ENCODE measurements at places on chromosomes 3 and 15.

DNA sequence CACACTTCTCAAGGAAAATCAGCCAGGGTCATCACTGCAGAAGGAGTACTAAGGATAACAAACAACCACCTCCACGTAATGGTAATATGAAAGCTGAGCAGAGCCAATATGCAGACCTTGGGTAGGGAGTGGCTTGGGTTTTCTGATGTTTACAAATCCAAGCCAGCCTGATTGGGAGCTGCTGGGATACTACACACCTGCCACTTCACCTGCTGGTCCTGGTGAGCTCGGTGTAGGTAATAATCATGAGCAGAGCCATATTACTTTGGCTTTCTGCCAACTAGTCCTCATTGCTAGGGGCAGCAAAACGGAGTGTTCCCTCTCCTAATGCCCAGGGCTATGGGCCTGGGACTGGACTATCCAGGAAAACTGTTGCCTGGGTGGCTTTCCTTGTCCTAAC is 433.5 kb upstream of the PPP2R3A start:
- DNase-seq, result no peak

DNA sequence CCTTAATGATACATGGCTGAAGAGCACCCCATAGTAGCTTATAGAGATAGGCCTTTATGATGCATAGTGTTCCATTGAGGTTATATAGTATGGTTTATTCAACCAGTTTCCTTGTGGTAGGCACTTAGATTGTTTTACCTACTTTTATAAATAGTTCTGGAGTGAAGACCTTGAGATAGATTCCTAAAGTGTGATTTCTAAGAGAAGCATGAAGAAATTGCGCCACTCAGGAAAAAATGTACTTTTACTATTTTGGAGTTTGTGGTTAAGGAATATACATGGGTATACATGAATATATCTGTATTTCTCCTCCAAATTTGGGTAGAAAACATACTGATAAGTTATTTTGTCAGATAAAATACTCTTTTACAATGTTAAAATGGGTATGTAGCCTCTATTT is 70.5 kb downstream of the CHD2 start:
- peak; percentile 18 for DNase-seq

DNA sequence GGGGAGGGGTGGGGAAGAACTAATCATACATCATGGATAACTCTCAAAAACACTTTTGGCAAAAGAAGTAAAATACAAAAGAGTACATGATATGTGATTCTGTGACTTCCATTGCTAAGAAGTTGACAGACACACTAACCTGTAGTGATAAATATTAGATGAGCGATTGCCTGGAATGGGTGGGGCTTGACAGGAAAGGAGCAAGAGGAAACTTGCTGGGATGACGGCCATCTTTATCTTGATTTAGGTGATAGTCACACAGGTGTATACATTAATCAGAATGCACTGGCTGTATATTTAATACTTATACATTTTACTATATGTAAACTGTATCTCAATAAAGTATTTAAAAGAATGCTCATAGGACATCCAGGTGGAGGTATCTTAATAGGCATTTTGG is 13.1 kb downstream of the PARL start:
- no peak for DNase-seq

DNA sequence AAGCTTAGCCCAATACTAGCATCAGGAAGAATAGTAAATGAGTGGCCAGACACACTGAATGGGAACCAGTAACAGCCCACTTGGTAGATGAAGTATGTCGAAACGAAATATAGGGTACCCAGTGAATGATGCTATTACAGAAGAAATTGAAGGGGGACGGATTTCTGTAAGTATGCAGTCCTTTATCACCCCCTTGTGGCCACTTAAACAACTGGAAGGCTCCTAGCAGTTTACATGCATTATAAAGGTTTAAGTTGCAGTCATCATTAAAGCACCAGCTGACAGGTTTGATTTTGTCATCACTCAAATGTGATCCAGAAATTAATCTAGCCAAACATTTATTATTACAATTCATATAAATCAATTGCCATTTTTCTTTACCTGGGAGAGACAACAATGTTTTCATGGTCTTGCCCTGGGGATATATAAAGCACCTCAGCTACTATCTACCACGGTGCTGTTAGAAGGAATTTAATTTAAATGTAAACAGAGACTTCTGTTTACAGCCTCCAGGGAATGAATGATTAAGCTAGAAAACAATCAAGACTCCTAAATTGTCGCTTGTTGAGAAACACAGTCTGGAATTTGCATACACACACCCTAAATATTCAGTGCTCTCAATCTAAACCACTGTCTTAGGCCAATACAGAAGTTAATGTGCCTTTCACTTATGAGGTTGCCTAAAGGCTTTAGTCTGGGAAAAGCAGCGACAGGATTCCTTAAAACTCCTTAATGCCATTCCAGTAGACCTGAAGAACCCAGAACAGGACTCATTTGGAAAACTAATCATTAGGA is 7.8 kb downstream of the EIF1B start:
- peak; percentile 82 for DNase-seq

DNA sequence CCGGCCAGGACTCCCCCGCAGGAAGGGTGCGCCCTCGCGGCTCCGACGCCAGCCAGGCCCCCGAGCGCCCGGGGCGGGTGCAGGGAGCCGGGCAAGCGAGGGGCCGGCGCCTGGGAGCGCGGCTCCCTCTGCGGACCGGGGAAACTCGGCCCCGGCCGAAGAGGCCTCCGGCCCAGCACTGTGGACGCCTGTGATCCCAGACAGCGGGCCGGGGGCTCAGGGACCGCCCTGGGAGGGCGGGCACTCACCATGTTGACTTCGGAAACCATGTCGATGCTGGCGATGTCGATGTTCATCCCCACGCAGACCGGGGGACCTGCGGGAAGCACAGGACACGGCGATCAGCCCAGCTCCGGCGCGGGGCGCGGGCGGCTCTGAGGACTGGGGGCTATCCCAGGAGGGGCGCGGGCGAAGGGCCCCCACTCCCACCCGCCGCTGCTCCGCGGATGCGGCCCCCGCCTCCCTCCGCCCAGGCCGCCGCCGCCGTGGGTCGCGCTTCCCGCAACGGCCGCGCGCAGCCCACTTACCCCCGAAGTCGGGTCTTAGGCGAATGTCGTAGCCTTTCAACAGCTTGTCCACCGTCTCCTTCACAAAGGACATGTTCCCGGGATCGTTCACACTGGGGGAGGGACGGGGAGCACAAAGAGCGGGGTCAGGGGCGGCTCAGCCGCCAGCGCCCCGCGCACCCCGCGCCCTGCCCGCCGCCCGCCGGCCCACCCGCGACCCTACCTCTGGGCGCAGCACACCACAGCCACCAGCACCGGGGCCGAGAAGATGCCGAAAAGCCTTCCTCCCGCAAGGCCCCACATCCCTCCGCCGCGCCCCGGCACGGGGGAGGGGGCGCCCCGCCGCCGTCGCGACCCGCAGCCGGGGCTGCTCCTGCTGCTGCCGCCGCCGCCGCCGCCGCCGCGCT is at the start of gene GABRB3:
Gene GABRB3 (minus strand): TSS at position 913 of the 913 bp plus-strand sequence.
- DNase-seq, result no peak

- DNase-seq, result peak; percentile 38
Observed at GRCh38 chr3:141400073-141400971, 32.0 kb downstream of the ZBTB38 start.

DNA sequence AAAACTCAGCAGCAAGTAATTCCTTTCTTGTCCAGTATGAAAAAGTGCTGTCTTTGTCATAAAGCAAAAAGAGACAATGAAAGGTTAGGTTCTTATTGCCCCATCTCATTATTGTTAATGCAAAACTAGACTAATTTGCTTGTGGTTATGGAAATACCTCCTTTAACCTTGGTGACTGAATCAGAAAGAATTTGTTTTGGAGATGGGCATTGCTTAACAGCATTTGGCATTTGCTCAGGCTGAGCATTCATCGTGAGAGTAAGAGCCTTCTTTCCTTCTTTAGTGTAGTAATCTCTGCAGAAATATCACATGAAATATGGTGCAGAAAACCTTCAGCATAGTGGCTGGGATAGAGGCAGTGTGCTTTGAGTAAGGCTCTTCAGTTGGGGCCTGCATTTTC is 103.1 kb downstream of the CNTN6 start:
- peak; percentile 91 for DNase-seq

- peak; percentile 46 for DNase-seq
Observed at GRCh38 chr15:38545179-38545578, 19.4 kb downstream of the RASGRP1 start.

DNA sequence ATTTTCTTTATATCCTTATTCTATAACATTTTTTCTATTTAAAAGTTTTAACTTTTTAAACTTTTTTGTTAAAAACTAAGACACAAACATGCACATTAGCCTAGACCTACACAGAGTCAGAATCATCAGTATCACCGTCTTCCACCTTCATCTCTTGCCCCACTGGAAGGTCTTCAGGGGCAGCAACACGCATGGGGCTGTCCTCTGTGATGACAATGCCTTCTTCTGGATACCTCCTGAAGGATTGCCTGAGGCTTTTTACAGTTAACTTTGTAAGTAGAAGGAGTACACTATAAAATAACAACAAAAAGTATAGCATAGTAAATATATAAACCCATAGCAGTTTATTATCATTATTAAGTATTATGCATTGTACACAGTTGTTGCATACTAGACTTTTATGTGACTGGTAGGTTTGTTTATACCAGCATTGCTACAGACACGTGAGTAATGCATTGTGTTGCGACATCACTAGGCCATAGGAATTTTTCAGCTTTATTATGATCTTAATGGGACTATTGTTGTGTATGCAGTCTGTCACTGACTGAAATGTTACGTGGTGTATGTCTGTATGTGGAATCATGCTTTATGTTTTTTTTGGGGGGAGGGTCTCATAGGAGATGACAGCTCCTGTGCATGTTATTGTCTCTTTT is 18.2 kb downstream of the ATP1B3 start:
- DNase-seq, result peak; percentile 91

GRCh38 chr3:71858503-71859122 is 73.7 kb upstream of the PROK2 start:
- DNase-seq, result no peak

DNA sequence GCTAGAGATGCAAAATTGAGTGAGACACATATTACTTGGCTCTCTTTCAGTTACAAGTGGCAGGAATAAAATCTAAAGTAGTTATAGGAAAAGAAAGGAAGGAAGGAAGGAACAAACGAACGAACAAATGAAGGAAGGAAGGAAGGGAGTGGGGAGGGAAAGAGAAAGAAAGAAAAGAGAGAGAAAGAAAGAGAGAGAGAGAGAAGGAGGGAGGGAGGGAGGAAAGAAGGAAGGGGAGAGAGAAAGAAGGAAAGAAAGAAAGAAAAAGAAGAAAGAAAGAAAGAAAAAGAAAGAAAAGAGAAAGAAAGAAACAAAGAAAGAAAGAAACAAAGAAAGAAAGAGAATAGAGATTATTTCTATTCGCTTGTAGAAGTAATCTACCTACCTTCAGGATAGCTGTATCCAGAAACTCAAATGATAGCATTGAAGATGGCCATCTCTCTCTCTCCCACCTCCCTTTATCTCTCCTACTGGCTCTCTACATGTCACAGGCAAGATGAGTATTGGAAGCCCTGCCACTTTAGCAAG is 229.7 kb upstream of the TLE3 start:
- no peak for DNase-seq

DNA sequence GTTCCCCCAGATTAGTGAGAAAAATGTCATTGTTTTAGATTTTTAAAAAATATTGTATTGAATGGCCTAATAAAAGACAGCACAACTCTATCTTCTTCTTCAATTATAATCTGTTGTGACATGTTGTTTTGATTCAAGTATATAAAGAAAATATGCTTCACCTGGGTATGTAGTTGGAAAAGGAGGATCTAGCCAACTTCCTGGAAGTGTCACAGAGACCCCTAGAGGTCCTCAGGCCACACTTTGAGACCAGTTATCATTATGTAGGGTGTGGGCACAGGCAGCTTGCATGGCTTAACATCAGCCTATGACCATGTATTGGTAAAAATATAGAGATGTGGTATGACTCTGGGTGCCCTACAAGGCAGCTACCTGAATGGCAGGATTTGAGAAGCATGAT is 14.7 kb upstream of the RYR3 start:
- DNase-seq, result no peak

GRCh38 chr15:82970078-82970686 is 15.8 kb upstream of the RAMAC start:
- DNase-seq, result no peak

- no peak for DNase-seq
Observed at GRCh38 chr15:99279827-99280226, 28.5 kb downstream of the LRRC28 start.

DNA sequence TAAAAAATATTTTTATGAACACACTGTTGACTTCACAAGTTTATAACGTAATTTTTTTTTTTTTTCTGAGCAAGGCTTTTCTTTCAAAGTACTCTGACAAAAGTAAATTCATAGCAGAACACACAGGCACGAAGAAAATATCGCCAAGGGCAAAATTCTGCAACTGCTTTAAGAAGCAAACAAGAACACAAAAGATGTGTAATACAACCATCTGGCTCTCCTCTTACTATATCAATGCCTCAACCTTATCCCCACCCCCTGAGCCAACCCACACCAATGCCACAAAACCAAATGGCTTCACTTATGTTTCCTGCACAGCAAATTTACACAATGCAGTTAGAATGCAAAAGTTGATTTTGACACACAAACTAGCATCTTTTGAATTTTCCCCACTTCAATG is 274.2 kb downstream of the FOXP1 start:
- DNase-seq, result no peak

DNA sequence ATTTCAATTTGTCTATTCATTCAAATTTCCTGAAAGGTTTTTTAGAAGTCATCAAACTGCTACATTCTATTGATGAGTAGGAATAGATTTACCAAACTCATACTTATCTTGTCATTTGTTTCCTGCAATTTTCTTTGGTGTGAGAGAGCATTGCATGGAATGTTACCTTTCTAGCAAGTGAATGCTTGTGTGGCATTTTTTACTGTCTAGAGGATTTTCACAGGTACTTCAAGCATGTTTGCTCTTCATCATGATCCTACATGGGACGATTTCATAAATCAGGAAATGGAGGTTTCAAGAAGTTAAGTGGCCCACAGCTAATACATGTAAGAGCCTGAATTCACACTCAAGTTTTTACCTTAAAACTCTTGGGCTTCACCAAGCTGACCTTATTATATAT is 26.1 kb downstream of the TGFBR2 start:
- no peak for DNase-seq

DNA sequence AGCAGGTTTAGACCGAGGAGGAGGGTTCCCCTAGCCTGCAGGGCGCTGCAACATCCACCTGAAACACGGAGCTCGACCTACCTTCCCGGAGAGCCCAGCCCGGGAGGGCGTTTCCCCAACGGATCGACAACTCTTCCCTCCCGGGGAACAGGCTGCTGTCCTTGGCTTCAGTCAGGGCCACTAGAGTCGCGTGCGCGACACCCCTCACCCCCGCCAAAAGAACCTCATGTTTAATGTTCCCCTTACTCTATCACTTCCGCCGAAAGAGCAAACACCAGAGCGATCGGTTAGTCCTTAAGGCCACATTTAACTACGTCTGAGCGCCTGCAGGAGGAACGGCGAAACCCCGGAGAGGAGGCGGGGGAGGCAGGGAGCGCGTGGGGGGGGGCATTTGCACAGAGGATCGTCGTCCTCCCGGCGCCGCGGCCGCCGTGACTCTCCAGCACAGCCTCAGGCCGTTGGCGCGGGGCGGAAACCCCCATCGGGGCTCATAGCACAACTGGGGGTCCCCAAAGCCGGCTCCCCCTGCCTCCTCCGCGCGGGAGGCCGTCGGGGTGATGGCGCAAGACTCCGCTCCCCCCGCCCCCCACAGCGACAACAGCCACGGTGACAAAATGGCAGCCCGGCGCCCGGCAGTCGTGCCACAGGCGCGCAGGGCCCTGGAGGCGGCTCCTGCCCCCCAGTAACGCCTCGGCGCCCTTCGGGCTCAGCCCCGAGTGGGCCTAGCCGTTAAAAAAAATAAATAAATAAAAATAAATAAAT is 3.2 kb downstream of the ANP32A start:
- DNase-seq, result peak; percentile 53

GRCh38 chr3:123305192-123305591 is 103.4 kb downstream of the SEC22A start:
- no peak for DNase-seq

- peak; percentile 80 for DNase-seq
Observed at GRCh38 chr15:91302588-91303439, 202.8 kb downstream of the SV2B start.

Data from fibroblast of the aortic adventitia (primary cell).